ENCODE measurements at places on chromosomes 2 and 18. TPM values are rescaled to one million over a fixed set of nuclear protein-coding genes. Genes with fewer than 3 reads are reported as not detected.

Gene FEV
- not detected for total RNA-seq

Gene TMEM178A
- total RNA-seq = 4.9 TPM

Gene EFHD1
- total RNA-seq = 4.9 TPM

Gene ZFAND2B
- 24.4 TPM for total RNA-seq

Gene REG3G
- total RNA-seq = not detected

Gene GTF2A1L
- 5.0 TPM for total RNA-seq

Gene SCYGR4
- total RNA-seq = not detected

Gene FAM228A
- total RNA-seq = 1.3 TPM

Gene AOX1
- 3.3 TPM for total RNA-seq

Gene REG1B
- not detected for total RNA-seq

Gene WNT6
- total RNA-seq = 1.9 TPM

Gene SLC16A14
- 9.9 TPM for total RNA-seq

Gene AGAP1
- 33.0 TPM for total RNA-seq

Gene RESP18
- not detected for total RNA-seq

Gene SGPP2
- 2.3 TPM for total RNA-seq

Gene XDH
- total RNA-seq = 0.21 TPM

Gene NTSR2
- not detected for total RNA-seq

Gene MAB21L4
- 23.0 TPM for total RNA-seq

Gene FOXI3
- 0.31 TPM for total RNA-seq

Gene LRRTM4
- 2.4 TPM for total RNA-seq

Data from tongue (tissue), 3 donors.